ENCODE measurements at places on chromosomes 2 and 18.

- DNase-seq: no peak
These were observed 71.9 kb downstream of the TCF4 start for GRCh38 chr18:55515941-55516710.

DNA sequence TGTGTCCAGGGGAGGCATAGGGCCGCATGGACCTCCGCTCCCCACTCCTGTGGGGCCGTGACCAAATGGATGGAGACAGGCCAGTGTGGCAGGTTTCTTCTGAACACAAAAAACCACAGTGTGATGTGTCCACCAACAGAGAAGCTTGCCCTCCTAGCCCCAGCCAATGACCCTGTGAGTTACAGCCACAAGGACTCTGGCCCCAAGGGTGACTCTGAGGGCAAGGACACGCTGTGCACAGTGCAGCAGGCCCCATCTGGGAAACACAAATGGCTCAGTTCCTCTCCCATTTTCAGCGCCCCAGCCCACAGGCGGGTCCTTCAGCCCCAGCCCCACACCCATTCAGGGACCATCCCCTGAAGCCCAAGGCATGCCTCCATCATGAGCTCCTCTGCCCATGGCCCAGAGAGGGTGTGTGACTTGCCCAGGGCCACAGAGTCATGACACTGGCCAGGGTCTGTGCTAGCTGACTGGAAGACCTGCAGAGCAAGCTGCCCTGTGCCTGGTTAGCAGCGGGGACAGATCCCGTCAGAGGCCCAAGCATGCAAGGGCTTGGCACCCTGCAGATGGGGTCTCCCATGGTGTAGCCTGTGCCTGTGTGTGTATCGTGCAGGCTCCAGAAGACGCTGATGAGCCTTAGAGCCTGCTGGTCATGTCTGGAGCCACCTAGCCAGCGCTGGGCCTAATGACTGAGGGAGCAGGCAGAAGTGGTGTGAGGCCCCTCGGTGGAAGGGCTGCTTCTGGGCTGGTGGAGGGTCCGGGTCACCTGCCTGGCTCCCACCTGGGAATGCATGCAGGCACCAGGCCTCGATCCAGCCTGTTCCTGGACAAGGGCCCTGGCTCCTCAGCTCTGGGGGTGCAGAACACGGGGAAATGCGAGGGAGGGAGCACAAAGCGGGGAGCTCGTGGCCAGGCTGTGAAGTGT lies 47.7 kb downstream of the HS6ST1 start:
- no peak for DNase-seq

DNA sequence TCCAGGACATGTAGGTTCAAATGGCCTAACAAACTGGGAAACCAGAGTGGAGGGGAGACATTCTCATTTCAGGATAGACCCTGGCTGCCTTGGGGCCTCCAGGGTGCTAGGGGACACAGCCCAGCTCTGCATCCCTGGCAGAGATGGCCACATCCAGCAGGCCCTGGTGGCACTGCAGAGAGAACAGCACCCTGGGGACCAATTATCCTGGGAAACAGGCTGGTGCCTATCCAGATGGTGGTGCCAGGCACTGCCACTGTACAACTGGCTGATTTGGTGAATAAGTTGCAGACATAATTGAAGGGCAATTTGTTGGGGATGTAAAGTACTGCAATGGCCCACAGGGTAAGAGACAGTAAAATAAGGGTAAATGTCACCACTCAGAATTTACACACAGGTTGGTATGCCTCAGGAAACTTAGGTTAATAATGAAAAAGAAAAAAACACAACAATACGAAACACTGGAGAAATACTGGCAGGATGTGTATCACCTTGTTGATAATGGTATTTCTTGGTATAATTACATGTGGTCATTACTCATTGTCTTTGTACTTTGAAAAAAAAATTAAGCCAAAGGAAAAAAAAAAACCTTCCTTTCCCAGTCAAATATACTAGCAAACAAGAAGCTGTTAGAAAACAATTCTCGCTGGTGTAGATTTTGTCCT lies 12.8 kb upstream of the SFTPB start:
- peak; percentile 24 for DNase-seq

DNA sequence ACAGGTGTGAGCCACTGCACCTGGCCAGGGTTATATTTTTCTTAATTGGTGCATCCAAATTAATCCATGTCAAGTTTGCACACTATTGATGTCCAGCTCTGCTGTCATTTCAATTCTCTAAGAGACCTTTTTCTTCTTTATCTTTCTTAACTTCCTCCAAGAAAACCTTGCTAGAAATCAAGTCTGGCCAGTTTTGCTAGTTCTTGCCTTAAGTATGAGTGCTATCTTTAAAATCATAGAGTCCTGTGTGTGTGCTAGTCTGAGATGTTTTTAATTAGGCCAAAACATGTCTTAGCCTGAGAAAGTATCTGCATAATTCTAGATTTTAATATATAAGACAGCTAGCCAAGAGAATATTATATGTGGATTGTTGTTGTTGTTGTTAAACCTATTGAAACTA lies 56.2 kb upstream of the SLC39A10 start:
- no peak for DNase-seq

DNA sequence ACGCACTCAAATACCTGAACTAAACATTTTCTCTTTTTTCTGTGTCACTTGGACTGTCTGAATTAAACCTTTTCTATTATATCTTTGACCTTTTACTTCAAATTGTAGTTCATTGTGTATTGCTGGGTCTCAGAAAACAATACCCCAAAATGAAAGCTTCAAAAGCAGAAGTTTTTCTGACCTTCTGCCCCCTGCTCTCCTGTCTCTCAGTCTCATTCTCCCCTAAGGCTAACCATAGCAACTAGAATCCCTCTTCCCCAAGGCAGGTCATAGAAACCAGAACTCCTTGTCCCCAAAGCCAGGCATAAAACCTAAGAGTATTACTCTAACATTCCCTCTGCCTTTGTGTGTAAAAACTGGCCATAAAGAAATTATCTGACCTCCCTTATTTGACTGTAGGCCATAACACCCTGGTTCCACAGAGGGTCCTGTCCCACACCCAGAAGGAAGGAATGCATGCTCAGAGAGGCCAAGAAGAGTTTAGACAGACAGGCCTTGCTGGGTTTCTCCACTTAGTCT lies 93.5 kb upstream of the B3GNT2 start:
- no peak for DNase-seq

DNA sequence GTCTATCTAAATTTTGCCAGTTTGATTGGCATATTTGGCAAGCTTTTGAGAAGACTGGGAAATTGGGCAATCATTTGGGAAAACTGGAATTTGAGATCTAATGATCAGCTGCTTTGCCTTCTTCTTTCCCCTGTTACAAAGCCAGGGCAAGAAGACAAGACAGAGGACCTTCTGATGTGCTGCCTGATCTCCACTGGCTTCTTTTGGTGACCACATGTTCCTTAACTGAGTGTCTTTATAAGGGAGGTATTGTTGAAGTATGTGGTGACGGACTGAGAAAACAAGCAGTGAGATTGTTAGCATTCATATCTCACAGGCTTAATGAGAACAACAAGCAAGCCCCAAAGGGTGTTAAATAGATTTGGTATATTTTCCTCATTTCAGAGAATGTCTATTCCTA lies 175.8 kb downstream of the SLC8A1 start:
- no peak for DNase-seq

GRCh38 chr2:227460833-227461232 lies 11.1 kb upstream of the AGFG1 start:
- no peak for DNase-seq

Measured in nucleus accumbens (tissue), 56 donors.